ENCODE measurements at places on chromosomes 2 and 18.

- no peak for DNase-seq
Observed at GRCh38 chr2:30368258-30368657, 78.8 kb upstream of the LCLAT1 start.

DNA sequence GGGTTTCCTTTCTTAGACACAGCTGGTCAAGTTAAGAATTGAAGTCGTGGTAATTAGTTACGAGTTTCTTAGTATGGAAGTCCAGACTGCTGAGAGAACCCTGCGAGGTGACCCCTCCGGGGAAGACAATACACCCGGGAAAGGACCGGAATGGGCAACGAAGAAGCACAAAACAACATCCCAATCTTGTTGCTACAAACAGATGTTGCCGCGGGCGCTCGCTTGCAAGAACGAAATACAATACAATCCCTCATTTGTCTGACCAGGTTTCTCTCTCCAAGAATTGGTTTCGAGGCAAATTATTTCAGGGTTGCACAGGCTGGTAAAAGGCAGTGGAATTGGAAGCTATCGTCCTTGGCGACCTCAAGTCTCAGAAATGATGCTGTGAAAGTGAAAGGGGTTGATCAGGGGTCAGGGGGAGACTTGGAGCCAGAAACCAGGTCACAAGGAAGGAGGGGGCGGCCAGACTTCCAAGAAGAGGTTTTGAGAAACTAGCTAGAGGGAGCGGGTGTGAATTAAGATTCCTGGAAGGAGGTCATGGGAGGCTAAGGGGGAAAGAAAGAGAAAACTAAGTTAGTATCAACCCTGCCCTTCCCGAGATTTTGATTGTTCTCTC, 401.9 kb downstream of the HRH4 start:
- no peak for DNase-seq

GRCh38 chr2:73266061-73266901, 18.0 kb downstream of the FBXO41 start:
- DNase-seq = no peak

- no peak for DNase-seq
Observed at GRCh38 chr2:173524256-173524955, 169.7 kb downstream of the CDCA7 start.

DNA sequence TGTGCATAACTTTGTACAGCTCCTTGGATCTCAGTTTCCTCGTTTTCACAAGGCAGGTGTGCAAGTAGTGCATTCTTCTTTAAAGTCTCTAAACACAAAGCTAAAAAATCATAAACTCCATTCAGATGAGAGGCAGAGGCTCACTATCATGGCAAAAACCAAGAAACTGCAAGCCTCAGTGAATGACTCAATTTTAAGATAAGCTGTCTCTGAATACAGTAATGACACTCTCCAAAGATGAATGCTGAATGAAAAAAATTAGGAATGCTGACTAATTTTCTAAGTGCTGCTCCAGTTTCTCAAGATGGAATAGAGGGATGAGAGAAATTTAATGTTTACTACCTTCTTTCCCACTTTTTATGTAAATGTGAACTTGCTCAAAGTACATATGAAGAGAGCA, 17.2 kb downstream of the B4GALT6 start:
- no peak for DNase-seq

DNA sequence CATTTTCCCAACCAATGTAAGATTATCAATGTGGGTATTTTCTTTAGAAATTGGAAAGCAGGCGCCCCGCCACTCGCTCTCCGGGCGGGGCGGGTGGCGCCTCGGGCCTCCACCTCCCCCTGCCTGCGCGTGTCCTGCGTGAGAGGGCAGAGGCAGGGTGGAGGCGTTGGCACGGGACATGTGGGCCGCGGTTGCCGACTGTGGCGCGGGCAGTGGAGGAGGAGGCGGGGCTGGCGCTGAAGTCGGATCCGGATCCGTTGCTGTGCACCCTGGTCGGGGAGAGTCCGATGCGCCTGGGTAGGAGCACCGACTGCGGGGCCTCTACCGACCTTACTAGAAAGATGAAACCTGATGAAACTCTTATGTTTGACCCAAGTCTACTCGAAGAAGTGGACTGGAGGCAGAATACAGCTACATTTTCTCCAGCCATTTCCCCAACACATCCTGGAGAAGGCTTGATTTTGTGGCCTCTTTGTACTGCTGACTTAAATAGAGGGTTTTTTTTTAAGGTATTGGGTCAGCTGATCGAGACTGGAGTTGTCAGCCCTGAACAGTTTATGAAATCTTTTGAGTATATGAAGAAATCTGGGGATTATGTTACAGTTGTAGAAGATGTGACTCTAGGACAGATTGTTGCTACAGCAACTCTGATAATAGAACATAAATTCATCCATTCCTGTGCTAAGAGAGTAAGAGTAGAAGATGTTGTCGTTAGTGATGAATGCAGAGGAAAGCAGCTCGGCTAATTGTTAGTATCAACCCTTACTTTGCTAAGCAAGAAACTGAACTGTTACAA, 37.9 kb downstream of the PMS1 start:
- DNase-seq = no peak

GRCh38 chr2:108323619-108324018, 34.9 kb downstream of the SULT1C2 start:
- no peak for DNase-seq

DNA sequence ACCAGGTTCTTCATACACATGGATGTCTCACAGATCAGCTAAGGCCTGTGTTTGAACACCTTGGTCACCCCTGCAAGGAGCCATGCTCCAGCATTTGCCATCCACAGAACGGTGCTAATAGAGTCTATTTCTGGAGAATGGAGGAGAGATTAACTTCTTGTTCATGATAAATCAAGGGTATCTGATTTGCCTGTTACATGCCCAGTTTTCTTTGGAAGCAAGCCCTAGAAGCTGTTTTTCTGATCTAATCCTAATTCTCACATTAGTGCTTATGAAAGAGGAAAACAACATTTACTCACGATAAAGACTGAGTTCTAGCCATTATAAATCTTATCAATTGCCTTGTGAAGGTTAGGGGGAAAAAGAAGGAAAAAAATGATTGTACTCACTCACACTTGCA, 119.6 kb upstream of the DTNA start:
- no peak for DNase-seq

DNA sequence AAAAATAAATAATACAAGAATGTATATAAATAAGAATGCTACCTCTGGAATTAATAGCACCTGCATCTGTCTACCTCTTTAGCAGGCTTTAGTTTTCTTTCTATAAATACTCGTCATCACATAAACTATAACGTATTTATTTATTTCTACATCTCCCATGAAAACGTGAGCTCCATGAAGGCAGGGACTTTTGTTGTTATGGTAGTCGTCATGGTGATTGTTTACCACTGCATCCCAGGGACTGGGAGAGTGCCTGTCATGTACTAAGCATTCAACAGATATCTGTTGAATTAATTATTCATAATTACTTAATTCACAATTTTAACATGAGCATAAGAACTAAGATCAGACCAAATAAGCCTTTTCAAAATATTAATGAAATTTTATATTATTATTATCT, 386.6 kb downstream of the NRXN1 start:
- DNase-seq = no peak

DNA sequence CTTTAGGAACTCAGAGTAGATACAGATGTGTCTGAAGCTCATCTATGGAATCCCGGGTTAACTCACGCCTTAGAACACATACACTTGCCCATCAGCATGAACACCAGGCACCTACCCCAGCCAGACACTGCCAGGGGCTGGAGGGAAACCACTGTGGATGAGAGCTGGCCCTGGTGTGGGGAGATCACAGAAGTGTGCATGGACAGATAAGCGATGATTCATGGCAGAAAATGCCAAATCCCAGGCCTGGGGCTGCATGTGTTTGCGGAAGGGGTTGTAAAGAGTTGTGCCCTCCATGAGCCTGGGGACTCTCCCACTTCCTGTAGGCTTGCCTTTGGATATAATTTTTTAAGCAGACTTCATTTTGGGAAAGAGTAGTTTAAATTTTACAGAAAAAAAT, 193.4 kb downstream of the FHOD3 start:
- DNase-seq = no peak

DNA sequence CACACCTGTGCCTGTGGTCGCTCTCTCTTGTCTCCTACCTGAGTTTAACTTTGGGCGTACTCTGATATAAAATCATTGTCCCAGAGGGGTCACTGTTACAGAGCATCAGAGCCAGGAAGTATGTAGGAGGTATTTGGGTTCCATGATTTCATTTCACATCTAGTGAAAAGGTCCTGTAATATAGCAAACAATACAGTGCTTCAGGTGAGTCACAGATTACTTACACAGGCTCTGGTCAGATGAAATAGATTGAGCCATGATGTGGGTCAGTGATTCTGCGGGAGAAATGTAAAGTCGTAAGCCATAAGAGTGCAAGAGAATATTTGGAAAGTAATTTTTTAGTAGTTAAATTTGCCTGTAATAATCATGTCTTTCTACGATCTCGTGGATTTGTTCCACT, 70.2 kb downstream of the SOCS6 start:
- DNase-seq = no peak

- DNase-seq = no peak
Observed at GRCh38 chr2:230457793-230458192, 41.8 kb downstream of the SP100 start.

GRCh38 chr2:129903586-129904425, 75.7 kb upstream of the RAB6C start:
- DNase-seq = no peak

DNA sequence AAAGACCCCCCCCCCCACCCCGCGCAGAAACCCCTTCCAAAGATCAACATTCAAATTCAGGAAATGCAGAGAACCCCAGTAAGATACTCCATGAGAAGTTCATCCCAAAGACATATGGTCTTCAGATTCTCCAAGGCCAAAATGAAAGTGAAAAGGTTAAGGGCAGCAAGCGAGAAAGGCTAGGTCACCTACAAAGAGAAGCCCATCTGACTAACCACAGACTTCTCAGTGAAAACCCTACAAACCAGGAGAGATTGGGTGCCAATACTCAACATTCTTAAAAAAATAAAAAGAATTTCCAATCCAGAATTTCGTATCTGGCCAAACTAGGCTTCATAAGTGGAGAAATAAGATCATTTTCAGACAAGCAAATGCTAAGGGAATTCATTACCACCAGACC, 175.2 kb downstream of the RND3 start:
- DNase-seq = no peak

DNA sequence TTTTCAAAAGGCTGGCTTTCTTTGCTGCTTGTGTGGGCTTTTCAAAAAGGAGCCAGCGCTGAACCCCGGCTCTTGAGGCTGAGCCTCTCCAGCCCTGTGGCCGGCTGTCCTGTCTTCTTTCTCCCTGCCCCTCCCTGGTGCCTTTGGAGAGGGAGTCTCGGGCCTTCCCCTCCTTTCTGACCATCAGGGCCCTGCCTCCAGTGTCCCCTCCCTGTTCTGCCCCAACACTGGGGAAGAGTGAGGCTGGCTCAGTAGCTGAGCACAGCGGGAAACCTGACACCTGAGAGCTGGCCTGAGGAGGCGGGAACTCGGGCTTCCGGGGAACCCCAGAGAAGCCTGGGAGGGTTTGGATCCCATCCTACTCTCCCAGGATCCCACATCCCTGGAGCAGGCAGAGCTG, 232.1 kb downstream of the LOXHD1 start:
- no peak for DNase-seq

- DNase-seq = no peak
Observed at GRCh38 chr2:230784795-230785194, 72.2 kb downstream of the CAB39 start.

- no peak for DNase-seq
Observed at GRCh38 chr2:70978341-70979179, at the start of gene ANKRD53. Gene ANKRD53 (plus strand): TSS chr2:70978630. CDS start chr2:70978646, 16 bp downstream.

DNA sequence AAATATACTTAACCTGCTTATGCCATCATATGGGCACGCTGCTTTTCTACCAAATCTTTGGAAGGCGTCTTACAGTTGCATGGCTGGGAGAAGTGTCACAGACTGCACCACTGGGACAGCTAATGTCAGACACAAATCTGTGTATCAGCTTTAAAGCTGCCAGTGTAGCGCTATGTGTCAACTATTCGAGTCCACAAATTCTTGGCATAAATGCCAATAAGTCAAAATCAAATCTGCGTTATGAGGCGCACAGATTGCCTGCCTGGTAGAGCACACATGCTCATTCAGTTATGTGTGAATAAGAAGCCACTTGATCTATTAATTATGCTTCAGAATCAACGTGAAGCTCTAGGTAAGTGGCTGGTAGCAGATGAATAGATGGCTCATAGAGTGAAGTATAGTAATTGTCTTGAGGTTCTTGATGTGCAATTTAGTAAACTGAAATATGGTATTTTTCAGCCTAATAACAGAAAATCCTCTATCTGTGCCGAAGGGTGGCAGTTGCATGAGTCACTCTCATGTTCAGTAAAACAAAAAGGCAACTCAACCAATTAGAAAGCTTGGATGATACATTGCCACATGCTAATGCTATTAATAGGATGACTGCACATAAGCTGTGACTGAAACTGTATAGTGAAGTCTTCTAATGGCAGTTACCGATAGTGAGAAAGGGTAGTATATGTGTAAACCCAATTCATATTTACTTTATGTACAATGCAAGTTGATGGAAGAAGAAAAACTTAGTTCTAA, 52.0 kb downstream of the DCC start:
- DNase-seq = no peak

DNA sequence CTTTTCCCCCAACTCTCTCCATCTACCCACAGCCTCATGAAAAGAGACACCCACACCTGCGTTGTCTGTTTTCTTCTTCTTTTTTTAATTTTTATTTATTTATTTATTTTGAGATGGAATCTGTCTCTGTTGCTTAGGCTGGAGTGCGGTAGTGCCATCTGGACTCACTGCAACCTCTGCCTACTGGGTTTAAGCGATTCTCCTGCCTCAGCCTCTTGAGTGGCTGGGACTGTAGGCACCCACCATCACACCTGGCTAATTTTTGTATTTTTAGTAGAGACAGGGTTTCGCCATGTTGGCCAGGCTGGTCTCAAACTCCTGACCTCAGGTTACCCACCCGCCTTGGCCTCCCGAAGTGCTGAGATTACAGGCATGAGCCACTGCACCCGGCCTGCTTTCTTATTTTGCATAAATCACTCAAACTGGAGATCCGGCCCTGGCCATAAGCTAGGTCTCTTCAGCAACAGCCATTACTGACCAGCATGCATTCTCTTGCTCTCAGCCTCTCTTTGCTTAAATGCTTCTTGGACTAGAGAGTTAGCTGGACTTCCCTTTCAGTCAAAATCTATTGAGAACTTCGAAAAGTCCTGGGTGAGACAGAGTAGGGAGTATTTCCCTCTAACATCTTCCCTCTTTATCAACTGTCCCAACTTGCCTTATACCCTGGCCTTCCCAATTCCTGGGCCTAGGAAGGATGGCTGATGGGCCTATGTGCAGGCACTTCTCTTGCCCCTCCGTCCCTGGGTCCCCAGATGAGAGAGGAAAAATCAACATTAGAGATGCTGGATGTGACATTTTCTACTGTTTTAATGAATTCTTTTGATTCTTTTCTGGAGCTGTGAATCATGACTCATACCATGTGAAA, 27.3 kb downstream of the MYCN start:
- no peak for DNase-seq

- no peak for DNase-seq
Observed at GRCh38 chr2:44833171-44834069, 108.1 kb upstream of the SIX3 start.

GRCh38 chr2:236125541-236125940, 42.6 kb downstream of the GBX2 start:
- no peak for DNase-seq
